ENCODE measurements at places on chromosomes 2 and 18.
A peak's percentile ranks its signal among the peaks of the same experiment; 100 is the strongest.

- DNase-seq, result no peak
Measured at GRCh38 chr2:170025223-170025622, 152.7 kb upstream of the MYO3B start.

GRCh38 chr2:28986429-28986828 is 5.3 kb downstream of the TOGARAM2 start:
- DNase-seq, result no peak

GRCh38 chr2:101402630-101403029 is 15.3 kb upstream of the CREG2 start:
- no peak for DNase-seq

GRCh38 chr2:201471732-201472393 is 20.3 kb downstream of the STRADB start:
- DNase-seq, result no peak

GRCh38 chr2:162293122-162293786 is 25.2 kb downstream of the IFIH1 start:
- no peak for DNase-seq

GRCh38 chr2:167940346-167940725 is 307.1 kb downstream of the STK39 start:
- DNase-seq, result no peak

- DNase-seq, result no peak
Measured at GRCh38 chr18:35378574-35378896, 1.4 kb upstream of the ZNF396 start.

GRCh38 chr2:118723394-118723793 is 124.1 kb downstream of the EN1 start:
- no peak for DNase-seq

DNA sequence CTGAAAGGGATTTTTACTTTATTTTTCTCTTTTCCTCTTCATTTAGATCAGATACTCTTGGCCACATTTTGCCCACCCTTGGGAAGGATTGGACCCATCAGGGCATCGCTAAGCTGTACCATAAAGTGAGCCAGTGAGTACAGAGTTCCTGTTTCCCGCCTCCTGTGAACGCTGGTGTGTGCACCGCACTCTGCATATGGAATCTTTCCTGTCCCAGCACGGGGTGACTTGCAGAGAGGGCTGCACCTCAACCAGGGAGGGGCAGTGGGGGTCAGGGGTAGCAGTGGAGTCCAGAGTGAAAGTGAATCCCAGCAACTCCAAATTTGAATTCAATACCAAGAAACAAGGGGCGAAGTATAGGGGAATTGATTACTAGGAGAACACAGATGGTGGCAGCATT is 58.6 kb downstream of the LPIN1 start:
- DNase-seq, result no peak

DNA sequence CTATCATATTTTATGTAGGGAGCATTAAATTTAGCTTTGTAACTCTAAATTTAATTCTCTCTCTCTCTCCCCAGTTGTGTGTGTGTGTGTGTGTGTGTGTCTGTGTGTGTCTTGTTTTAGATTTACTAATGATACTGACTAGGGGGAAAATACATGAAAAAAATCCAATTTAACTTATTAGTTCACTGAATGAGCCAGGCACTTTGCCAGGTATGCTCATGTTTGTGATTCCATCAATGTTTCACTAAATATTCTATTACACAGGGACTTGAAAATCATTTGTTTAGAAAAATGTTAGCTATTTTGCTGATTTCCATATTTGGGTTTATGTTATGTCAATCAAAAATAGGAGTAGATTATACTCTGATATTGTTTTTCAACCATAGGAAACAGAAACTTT is 203.7 kb upstream of the ZNF804A start:
- no peak for DNase-seq

DNA sequence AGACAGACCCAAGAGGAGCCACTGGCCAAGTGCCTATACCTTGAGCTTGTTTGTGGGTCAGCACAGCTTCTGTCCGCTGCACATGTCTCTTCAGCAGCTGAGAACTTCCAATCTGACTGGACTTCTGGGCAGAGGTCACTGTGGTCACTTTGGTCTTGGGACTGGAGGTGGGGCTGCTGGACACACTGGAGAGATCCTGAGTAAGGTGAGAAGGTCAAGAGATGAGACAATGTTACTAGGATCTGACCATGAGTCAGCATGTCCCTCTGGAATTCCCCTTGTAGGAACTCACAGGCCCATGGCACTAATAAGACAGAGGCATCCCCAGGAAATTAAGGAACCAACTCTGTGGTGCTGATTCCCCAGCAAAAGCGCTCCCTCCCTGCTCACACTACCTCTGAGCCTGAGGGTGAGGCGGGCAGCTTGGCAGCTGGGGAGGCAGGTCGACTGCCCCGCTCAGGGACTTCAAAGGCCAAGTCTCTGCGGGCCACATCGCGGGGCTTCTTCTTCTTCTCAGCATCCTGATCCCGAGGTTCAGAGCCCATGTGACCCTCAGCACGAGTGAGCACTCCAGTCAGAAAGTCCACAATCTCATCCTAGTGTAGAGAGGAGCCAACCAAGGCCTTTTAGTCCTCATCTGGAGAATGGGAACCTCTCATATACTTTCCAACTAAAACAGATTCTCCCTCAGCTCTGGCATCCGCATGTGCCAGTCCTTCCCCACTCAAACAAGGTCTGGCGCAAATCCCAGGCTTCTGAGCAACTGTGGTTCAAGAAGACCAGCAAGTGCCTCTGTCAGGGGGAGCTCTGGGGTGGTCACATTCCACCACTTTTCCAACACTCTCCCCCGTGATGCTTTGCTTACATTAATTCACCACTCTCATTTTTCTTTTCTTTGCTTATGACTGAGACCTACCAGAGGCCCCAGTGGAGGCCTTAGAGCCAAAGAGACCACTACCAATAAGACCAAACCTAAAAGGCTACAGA is 29.4 kb downstream of the KANSL3 start:
- no peak for DNase-seq

GRCh38 chr2:120424274-120424796 is 78.4 kb downstream of the INHBB start:
- DNase-seq, result no peak

DNA sequence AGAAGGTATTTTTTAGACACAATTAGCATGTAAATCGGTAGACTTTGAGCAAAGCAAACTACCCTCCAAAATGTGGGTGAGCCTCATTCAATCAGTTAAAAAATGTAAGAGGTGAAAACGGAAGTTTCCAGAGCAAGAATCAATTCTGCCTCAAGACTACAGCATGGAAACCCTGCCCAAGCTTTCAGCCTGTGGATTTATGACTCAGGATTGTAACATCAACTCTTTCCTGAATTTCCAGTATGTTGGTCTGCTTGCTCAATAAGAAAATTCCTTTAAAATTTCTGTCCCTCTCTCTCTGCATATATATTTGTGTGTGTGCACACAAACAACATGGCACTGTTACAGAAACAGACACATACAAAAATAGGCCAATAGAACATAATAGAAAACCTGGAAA is 228.6 kb upstream of the DOK6 start:
- DNase-seq, result no peak

GRCh38 chr2:197547163-197547900 is 31.5 kb downstream of the MOB4 start:
- DNase-seq, result no peak

- DNase-seq, result no peak
Measured at GRCh38 chr2:25215232-25215631, 46.9 kb upstream of the POMC start.

DNA sequence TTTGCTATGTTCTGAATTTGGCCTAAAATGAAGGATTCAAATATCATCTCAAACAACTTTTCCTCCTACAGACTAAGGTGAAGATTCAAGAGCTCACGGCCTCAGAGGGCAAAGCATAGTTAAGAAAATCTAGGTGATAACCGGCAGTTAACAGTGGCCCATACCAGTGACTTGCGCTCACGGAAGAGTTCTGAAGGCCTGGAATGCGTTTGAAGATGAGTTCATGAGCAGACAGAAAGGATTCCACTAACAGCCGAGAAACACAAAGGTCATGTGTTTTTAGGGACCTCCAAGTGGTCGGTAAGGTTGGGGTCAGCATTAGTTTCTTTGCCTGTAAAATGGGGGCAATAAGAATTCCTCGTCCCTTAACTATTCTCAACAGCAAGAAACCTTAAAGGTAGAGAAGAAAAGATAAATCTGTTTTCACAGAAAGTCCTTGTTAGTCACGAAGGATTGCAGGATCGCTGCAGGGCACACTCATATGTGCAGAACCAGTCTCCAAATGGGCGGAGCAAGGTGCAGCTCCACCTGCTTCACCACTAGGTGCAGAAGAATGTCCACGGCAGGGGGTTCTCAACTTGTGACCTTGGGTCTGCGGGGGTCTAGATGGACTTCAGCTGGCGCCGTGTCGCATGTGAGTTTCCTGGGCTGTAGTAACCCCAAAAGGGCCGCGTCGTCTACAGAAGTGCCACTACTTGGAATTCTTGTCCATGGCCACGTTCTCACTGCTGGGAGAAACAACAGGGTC is 708 bp upstream of the RPIA start:
- DNase-seq, result peak; percentile 36

DNA sequence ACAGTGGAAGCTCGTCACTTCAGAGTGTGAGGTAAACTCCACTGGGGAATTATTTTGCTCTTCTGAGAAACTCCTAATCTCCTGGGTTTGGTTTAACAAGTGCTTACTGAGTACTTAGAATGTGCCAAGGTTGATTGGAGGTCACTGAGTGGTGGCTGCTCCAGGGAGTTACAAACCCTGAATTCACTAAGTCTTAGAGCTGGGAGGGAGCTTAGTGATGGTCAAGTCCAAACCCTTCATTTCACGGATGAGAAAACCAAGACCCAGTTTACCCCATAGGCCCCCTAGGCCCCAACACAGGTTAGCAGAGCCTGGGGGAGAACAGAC is 52.0 kb downstream of the SLC4A5 start:
- no peak for DNase-seq

DNA sequence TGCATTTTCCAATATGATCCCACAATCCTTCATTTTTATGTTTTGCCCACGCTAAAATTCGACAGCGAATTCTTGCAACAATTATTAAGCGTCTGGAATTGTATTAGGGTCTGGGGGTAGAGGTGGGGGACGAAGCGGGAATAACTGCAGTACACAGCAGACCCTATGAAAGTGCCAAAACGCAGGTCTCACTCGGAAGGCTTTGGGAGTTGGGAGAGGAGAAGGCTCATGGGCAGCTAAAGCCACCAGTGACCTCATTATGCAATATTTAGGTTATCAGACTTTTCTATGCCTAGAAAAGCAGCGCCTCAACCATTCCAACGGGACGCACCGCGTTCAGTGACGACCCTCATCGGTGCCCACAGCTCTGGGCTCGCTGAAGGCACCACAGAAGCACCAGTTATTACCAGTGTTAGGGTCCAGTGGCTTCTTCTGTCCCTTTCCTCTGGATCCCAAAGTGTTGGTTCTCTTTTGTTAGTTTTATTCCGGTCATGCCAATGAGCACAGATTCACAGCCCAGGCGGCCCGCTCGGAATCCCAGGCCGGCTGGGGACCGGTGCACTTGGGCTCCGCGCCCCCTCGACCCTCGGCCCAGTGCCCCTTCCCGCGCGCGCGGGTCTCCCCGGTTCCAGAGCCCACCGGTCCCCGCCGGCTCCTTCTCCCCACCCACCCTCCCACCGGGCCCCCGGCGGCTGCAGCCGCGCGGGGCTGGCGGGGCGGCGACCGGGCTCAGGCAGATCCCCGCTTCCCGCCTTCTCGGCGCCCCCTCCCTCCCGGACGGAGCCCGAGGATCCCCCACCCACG is 737 bp upstream of the MAPK4 start:
- no peak for DNase-seq

GRCh38 chr2:231364961-231365810 is 30.3 kb upstream of the B3GNT7 start:
- no peak for DNase-seq

- no peak for DNase-seq
Measured at GRCh38 chr2:13201924-13202323, 485.2 kb downstream of the TRIB2 start.

GRCh38 chr18:49048396-49049020 is 97.7 kb upstream of the SMAD7 start:
- no peak for DNase-seq

Data from stimulated activated CD4-positive, alpha-beta T cell treated with anti-CD3 and anti-CD28 coated beads, Interleukin-2, amount 100 ng/mL, for 4 hours (primary cell).